CD4-positive, alpha-beta T cell treated with Interleukin-2 at 100 ng/mL for 4 hours (primary cell): ENCODE measurements at places on chromosomes 2 and 18.

- DNase-seq = no peak
These were observed 74.8 kb upstream of the SMIM21 start for GRCh38 chr18:75502286-75502685.

DNA sequence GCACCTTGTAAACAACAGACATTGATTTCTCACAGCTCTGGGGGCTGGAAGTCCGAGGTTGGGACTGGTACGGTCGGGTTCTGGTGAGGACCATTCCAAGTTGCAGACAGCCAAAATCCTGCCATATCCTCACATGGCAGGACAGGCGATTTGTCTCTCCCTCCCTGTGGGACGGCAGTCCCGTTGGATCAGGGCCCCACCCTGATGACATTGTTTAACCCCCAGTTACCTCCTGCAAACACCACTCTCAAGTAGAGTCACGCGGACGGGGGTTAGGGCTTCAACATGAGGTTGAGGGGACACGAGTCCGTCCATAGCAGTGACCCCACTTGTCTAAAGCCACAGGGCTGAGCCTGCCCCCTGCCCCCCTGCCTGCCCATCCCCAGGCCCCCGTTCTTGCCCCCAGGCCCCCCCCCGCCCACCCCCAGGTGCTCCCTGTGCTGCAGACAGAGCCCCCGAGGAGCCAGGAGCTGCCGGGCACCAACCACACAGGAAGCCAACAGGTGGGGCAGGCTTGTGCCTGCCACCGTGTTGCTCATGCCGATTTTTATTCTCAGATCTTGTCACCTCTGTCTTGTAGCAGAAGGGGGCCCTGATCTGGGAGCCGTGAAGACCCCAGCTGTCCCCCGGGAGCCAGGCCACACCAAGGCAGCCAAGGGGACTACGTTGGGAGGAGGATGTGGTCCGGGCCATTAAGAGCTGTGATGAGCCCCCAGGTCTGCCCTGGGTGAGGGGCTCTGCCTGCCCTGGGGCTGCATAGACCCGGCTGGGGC is 82.2 kb downstream of the NFATC1 start:
- no peak for DNase-seq

- DNase-seq = no peak
These were observed 357.0 kb upstream of the ID2 start for GRCh38 chr2:8324901-8325300.

DNA sequence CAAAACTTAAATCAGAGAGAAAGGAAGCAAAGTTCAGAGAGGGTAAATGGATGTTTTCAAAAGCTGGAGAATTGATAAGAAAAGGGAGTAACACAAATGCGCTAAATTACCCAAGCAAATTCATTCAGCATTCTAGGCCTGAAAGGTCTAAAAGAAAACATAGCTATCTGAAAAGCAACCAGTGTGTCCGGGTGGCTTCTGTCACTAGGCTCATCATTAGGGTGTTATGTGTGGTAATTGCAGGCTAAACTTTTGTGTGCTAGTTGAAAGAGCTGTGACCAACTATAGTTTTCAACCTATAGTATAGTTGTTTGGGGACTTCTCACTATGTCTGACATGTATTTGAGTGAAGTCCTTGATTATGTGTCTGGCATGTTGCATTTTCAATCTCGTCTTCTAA is 839.6 kb upstream of the ZEB2 start:
- no peak for DNase-seq

GRCh38 chr2:1769703-1770422 is 25.5 kb upstream of the PXDN start:
- peak; percentile 35 for DNase-seq

DNA sequence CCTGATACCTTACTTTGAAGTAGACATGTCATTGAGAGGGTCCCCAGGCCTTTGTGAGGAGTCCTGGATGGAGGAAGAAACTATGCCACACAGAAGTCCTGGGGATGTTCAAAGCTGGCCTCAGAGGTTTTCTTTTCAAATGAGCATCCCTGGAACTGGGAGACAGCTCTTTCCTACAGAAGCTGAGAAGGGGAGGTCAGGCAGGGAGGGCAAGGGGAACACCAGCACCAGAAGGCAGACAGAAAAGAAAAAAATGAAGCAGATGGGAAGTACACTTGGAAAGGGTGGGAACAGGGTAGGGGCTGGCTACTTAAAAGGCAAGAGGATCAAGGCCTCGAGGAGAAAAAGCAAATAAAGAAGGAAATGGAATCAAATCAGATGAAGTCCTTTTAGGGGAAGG is 120.0 kb downstream of the FMNL2 start:
- DNase-seq = no peak

GRCh38 chr2:65368468-65368867 is 63.9 kb downstream of the SPRED2 start:
- DNase-seq = no peak

GRCh38 chr2:105683011-105683492 is 61.7 kb upstream of the NCK2 start:
- DNase-seq = no peak

DNA sequence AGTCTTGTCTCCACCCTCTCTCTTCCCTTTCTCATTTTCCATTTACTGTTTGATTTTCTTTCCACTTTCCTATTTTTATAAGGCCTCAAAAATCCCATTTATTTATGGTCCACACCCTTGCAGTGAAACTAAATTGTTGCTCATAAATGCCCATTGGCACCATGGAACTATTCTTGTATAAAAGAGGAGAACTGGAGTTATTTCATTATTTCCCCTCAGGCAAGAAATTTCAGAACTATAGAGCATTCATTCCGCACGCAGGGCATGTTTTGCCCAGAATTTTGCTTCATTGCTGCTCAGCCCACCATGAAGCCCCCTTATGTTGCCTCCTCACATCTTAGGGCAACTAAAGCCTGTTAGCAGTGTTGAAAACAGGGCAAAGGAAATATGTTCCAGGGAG is 113.7 kb upstream of the MMADHC start:
- no peak for DNase-seq

- DNase-seq = no peak
These were observed 682.7 kb upstream of the FANCL start for GRCh38 chr2:58923869-58924268.

DNA sequence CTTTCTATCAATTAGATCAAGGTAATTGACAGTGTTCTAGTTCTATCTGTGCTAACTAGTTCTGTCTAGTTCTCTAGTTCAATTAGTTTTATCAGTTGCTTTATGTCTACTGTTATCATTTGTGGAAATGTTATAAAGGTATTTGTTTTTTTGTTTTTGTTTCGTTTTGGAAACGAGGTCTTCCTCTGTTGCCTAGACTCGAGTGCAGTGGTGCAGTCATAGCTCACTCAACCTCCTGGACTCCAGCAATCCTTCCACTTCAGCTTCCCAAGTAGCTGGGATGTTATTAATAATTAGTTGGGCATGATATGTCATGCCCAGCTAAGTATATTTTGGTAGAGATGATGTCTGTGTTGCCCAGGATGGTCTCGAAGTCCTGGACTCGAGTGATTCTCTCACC is 1682.8 kb upstream of the LRRTM1 start:
- no peak for DNase-seq

DNA sequence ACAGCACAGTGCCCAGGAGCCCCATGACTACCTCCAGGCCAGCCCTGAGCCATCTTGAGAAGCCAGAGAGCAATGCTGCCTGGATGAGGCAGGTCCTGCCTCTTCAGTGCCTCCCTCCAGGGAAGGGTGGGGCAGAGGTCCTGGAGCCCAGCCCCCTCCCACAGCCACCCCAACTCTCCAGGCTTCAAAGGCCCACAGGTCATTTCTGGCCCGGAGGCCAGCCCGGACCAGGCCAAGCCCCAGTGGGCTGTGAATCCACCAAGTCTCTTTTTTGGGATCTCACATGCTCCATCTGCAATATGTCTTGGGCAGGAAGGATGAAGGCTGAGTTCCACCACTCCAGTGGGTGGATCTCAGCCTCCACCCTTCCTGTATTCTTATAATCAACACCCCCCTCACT is 36.7 kb downstream of the SDC1 start:
- no peak for DNase-seq

DNA sequence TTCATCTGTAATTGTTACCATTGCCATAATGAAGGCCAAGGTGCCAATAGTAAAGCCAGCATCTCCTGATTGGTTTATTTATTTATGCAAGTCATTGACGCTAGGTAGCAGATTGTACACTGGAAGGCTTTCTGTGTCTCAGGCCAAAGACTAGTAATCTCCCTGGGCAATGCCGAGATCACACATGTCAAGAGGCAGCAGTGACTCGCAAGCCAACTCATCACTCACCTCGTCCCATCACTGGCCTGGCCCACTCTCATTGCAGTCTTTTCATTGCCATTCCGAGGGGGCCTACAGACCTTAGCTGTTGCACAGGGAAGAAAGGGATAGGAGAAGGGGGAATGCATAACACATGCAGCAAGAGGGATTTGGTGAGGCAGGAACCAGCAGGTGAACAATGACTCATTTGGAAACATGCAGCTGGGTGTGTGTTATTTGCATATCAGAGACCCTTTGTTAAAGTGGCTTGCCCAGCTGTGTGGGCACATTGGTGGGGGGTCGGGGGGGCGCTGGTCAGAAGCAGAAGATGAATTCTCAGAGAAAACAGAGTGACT is 448.7 kb upstream of the HNRNPA3 start:
- DNase-seq = no peak

DNA sequence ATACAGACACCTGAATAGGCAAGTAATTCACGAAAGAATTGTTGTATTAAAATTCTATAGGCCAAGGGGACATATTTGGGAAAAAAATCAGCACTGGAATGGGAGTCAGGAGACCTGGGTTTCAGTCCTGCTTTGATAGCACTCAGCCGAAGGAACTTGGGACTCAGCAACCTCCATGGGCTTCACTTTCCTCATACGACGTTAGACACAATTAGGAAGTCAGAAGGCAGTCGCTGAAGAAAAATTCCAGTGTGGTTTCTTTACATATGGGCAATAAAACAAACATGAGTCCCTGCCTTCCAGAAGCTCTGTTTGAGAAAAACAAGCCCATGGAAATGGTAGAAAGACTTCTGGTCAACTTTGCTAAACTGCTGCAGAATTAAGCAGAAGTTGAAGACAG is 15.1 kb upstream of the CYRIA start:
- DNase-seq = no peak

GRCh38 chr2:23506531-23507266 is 121.7 kb downstream of the KLHL29 start:
- no peak for DNase-seq
